ENCODE measurements at places on chromosomes 1 and 21. TPM values are rescaled to one million over a fixed set of nuclear protein-coding genes. Genes with fewer than 3 reads are reported as not detected.

SETDB1 gene
- total RNA-seq: 19.9 TPM

SLAMF6 gene
- total RNA-seq: 0.22 TPM

GNG4 gene
- not detected for total RNA-seq

NEK7 gene
- 51.7 TPM for total RNA-seq

RWDD3 gene
- 13.9 TPM for total RNA-seq

FAM110D gene
- 1.4 TPM for total RNA-seq

LEMD1 gene
- total RNA-seq: not detected

C1orf210 gene
- not detected for total RNA-seq

GRCh38 chr1:11784993-11785769 is 20.6 kb downstream of the MTHFR start:
- no peaks in the 10 kb centered on the region for H3K27me3 ChIP-seq
- peak overlapping the region; percentile 55 for H3K4me3 ChIP-seq
- DNase-seq: peak; percentile 88
- H3K4me1 ChIP-seq: peaks cover 51% of the 10 kb centered on the region
- peaks cover 6% of the 10 kb centered on the region for H3K36me3 ChIP-seq

DNA sequence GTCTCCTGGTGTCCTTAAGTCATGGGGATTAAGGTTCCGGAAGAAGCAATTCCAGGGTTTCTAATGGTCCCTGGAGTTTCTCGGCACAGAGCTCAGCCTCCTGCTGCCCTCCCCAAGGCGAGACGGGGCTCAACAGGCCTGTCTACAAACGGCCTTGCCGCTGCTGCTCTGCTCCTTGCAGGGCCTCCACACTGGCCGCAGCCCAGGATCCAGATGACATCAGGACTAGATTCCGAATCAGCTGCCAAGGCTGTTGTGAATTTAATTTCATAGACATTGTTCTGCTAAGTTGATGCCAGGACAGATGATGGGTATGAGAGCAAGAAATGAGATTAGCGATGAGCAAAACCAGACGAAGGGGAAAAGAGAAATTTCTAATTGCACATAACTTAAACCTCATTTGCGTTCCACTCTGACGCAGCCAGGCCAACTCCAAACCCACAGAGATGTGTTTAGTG is 103.6 kb upstream of the BACE2 start:
- no peaks in the 10 kb centered on the region for H3K4me1 ChIP-seq
- H3K27ac ChIP-seq: no peak overlapping the region
- H3K4me3 ChIP-seq: no peak overlapping the region

DNA sequence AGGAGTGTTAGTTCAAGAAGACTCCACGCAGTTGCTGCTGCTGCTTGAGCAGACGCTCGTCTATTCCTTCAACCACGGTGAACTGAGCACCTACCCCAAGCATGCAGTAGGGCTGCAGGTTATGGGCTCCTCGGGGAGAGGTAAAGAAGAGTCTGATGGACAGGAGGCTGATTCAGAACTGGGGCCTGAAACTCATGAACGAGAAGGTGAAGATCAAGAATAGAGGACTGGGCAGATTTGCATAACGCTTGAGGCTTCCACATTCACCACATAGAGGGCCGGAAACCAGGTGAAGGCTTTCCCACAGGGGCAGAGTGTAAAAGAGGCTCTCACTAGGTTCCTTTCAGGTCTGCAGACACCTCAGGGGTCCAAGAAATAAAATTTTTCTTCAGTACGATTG is 9.1 kb downstream of the ABCA4 start:
- H3K4me3 ChIP-seq: no peak overlapping the region
- no peaks in the 10 kb centered on the region for H3K4me1 ChIP-seq
- no peaks in the 10 kb centered on the region for H3K36me3 ChIP-seq
- H3K27ac ChIP-seq: no peak overlapping the region

- H3K27ac ChIP-seq: no peak overlapping the region
- no peaks in the 10 kb centered on the region for H3K4me1 ChIP-seq
- no peak for DNase-seq
These were observed 6.1 kb upstream of the MYCL start for GRCh38 chr1:39907528-39908453.

DNA sequence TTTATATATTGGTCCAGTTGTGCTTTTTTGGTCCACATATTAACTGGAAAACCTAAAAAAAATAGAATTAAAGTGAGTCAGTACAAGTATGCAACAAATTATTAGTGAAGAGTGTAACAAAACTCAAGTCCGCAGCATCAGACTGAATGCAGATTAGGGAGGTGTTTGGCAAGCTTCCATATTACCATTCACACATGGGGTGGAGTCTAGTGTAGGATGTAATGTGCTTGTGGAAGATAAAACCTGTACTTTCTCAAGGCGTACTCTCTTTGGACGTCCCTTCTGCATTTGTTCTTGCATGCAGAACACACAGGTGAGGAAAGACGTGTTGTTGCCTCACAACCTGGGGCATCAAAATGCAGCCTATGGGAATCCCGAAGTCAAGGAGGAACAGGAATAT is 668.7 kb downstream of the MRPL39 start:
- H3K36me3 ChIP-seq: no peaks in the 10 kb centered on the region
- H3K27ac ChIP-seq: no peak overlapping the region
- no peak for DNase-seq
- H3K4me1 ChIP-seq: no peaks in the 10 kb centered on the region
- no peak overlapping the region for H3K4me3 ChIP-seq

GRCh38 chr1:176768532-176768931 is 305.6 kb downstream of the PAPPA2 start:
- DNase-seq: no peak
- no peaks in the 10 kb centered on the region for H3K27me3 ChIP-seq
- H3K4me1 ChIP-seq: no peaks in the 10 kb centered on the region
- H3K36me3 ChIP-seq: no peaks in the 10 kb centered on the region

- no peak overlapping the region for H3K4me3 ChIP-seq
- no peaks in the 10 kb centered on the region for H3K27me3 ChIP-seq
- no peaks in the 10 kb centered on the region for H3K36me3 ChIP-seq
- no peak for DNase-seq
These were observed 161.1 kb upstream of the CXADR start for GRCh38 chr21:17351766-17352165.

- no peaks in the 10 kb centered on the region for H3K36me3 ChIP-seq
- H3K27ac ChIP-seq: no peak overlapping the region
- H3K4me1 ChIP-seq: peaks cover 39% of the 10 kb centered on the region
- no peak overlapping the region for H3K4me3 ChIP-seq
- H3K27me3 ChIP-seq: no peaks in the 10 kb centered on the region
These were observed 125.4 kb downstream of the CASZ1 start for GRCh38 chr1:10671090-10671489.

DNA sequence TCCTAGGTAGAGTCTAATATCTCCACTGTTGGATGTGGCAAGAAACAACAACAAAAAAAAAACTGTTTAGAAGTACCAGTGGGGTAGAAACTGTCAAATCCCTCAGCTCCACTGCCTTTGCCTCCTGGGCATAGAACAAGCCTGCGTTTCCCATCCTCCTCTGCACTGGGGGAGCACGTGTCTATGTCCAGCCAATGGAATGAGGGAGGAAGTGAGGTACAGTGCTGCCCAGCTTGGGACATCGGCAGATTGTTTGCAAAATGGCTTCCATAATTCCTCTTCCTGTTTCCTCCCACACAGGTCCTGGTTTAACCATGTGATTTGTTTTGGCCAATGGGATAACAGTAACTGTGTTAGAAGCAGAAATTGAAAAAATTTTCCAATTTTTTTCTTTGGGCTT is 39.1 kb downstream of the PSMG1 start:
- H3K36me3 ChIP-seq: no peaks in the 10 kb centered on the region
- H3K27ac ChIP-seq: no peak overlapping the region
- no peak for DNase-seq
- no peaks in the 10 kb centered on the region for H3K4me1 ChIP-seq
- H3K4me3 ChIP-seq: no peak overlapping the region
- H3K27me3 ChIP-seq: no peaks in the 10 kb centered on the region

DNA sequence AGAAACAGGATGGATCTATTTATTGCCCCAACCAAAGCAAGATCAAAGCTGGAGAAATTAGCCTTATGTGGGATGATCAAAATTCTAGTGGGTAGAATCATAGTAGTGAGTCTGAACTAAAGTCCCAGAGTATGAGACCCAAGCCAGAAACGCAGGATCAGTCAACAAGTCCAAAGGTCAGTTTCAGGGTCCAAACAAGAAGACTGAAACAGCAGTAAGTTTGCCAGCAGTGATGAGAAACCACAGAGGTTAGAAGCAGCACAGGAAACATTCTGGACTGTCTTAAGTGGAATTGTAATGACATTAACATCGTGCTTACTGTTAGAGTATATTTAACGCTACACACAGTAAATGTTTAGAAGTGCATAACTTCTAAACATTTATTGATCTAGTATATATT is 251.0 kb downstream of the LRRIQ3 start:
- H3K4me3 ChIP-seq: no peak overlapping the region
- DNase-seq: no peak
- no peaks in the 10 kb centered on the region for H3K4me1 ChIP-seq
- H3K36me3 ChIP-seq: no peaks in the 10 kb centered on the region
- no peaks in the 10 kb centered on the region for H3K27me3 ChIP-seq
- H3K27ac ChIP-seq: no peak overlapping the region

GRCh38 chr1:228140724-228141225 is 696 bp downstream of the GUK1 start:
- no peak for DNase-seq
- H3K27ac ChIP-seq: peak overlapping the region; percentile 97
- H3K27me3 ChIP-seq: no peaks in the 10 kb centered on the region
- H3K4me1 ChIP-seq: peaks cover 30% of the 10 kb centered on the region

- H3K27me3 ChIP-seq: no peaks in the 10 kb centered on the region
- DNase-seq: no peak
- H3K4me1 ChIP-seq: no peaks in the 10 kb centered on the region
- no peak overlapping the region for H3K27ac ChIP-seq
These were observed 242.4 kb upstream of the CAMK1G start for GRCh38 chr1:209341146-209341545.

DNA sequence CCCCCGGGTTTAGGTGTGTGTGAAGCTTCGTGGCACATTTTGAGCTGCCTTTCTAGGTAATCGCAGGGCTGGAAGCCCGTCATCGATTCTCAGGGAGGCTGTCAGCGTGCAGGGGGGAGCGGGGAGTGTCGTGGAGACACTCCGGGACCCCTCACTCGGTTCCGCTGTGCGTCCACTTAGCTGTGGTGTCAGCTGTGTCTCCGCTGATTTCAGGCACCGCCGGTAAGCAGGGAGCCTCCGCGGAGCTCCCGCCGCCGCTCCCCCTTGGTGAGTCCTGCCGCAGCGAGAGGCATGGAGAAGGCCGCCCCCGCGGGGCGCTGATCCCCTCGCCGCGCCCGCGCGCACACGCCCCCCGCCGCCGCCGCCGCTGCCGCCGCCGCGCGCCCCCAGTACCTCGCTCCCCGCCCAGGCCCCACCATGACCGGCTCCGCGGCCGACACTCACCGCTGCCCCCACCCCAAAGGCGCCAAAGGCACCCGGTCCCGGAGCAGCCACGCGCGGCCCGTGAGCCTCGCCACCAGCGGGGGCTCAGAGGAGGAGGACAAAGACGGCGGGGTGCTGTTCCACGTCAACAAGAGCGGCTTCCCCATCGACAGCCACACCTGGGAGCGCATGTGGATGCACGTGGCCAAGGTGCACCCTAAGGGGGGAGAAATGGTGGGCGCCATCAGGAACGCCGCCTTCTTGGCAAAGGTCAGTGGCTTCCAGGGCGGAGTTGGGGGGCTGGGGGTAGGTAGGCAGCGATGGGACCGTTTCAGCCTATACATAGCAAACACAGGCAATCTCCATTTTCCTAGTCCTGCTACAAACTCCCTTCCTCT is 995 bp downstream of the VASH2 start:
- H3K27ac ChIP-seq: no peak overlapping the region
- no peaks in the 10 kb centered on the region for H3K27me3 ChIP-seq
- H3K4me1 ChIP-seq: peaks cover 14% of the 10 kb centered on the region
- no peak for DNase-seq

GRCh38 chr1:2049718-2050431 is at the start of gene PRKCZ:
Gene PRKCZ (plus strand): TSS chr1:2050411. CDS start chr1:2050631, 220 bp downstream.
- no peak within 1 kb of the TSS for H3K27ac ChIP-seq
- no peaks in the 10 kb centered on the region for H3K4me1 ChIP-seq
- H3K36me3 ChIP-seq: no peaks in the 10 kb centered on the region

DNA sequence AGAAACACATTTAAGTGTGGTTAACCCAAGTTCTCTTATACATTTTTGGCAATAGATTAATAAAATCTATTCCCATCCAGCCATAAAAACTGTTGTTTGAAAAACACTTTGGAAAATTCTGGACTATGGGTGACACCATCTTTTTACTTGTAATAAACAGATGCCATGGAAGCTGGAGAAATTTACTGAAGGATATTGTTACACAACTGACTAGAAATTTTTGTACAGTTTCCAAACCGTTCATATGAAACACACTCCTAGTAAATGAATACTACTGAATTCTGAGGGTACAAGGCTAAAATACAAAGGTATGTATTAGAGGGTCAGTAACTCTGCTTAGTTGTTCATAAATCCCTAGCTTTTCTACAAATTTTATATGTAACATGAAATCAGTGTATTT is 48.7 kb downstream of the TRIM33 start:
- DNase-seq: no peak
- H3K4me3 ChIP-seq: no peak overlapping the region
- no peaks in the 10 kb centered on the region for H3K36me3 ChIP-seq

- no peak overlapping the region for H3K4me3 ChIP-seq
- H3K4me1 ChIP-seq: no peaks in the 10 kb centered on the region
- no peaks in the 10 kb centered on the region for H3K27me3 ChIP-seq
- no peaks in the 10 kb centered on the region for H3K36me3 ChIP-seq
- no peak overlapping the region for H3K27ac ChIP-seq
These were observed 581.8 kb downstream of the PLPP3 start for GRCh38 chr1:55997536-55997935.

GRCh38 chr1:3501856-3502640 is 47.6 kb downstream of the ARHGEF16 start:
- no peaks in the 10 kb centered on the region for H3K27me3 ChIP-seq
- H3K36me3 ChIP-seq: no peaks in the 10 kb centered on the region
- no peak overlapping the region for H3K27ac ChIP-seq
- H3K4me1 ChIP-seq: peaks cover 18% of the 10 kb centered on the region

- H3K36me3 ChIP-seq: no peaks in the 10 kb centered on the region
- DNase-seq: no peak
- no peak overlapping the region for H3K27ac ChIP-seq
- H3K4me3 ChIP-seq: no peak overlapping the region
- no peaks in the 10 kb centered on the region for H3K4me1 ChIP-seq
These were observed 26.3 kb downstream of the ADAMTS1 start for GRCh38 chr21:26818906-26819305.

- H3K36me3 ChIP-seq: peaks cover 46% of the 10 kb centered on the region
- H3K27me3 ChIP-seq: no peaks in the 10 kb centered on the region
- H3K4me3 ChIP-seq: no peak overlapping the region
- H3K4me1 ChIP-seq: no peaks in the 10 kb centered on the region
- H3K27ac ChIP-seq: no peak overlapping the region
These were observed 16.5 kb downstream of the PFKL start for GRCh38 chr21:44316277-44316900.

- H3K27me3 ChIP-seq: no peaks in the 10 kb centered on the region
- peaks cover 33% of the 10 kb centered on the region for H3K4me1 ChIP-seq
- peak overlapping the region; percentile 73 for H3K4me3 ChIP-seq
- peak overlapping the region; percentile 89 for H3K27ac ChIP-seq
- DNase-seq: peak; percentile 61
- no peaks in the 10 kb centered on the region for H3K36me3 ChIP-seq
These were observed 2.2 kb downstream of the TGFB2 start for GRCh38 chr1:218347336-218347722.
